NCI-H345 (cell line): ENCODE measurements at places on chromosomes 6 and 20.
A peak's percentile ranks its signal among the peaks of the same experiment; 100 is the strongest.

GRCh38 chr20:53569606-53570307 is 23.9 kb downstream of the ZNF217 start:
- DNase-seq: no peak

DNA sequence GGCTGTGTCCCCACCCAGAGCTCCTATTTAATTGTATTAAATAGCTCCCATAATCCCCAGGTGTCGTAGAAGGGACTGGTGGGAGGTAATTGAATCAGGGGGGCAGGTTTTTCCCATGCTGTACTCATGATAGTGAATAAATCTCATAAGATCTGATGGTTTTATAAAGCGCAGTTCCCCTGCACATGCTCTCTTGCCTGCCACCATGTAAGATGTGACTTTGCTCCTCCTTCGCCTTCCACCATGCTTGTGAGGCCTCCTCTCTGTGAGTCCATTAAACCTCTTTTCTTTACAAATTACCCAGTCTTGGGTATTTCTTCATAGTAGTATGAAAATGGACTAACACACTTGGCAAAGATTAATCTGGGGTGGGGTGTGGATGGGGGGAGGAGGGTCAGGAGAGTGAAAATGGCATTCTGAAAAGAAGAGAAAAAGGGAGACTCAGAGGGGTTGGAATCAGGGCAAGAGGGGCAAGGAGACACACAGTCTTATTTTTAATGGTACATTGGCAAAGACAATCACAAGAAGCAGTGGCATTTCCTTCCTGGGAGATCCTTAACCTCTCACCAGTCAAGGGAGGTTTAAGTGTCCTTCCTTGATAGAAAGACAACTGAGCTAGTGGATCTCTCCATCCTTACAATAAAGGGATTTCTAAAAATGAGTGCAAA is 37.5 kb upstream of the NOX3 start:
- no peak for DNase-seq

- DNase-seq: peak; percentile 32
These were observed 1.1 kb upstream of the GRM1 start for GRCh38 chr6:146027586-146028251.

- no peak for DNase-seq
These were observed 140.2 kb downstream of the CD164 start for GRCh38 chr6:109242029-109242428.

DNA sequence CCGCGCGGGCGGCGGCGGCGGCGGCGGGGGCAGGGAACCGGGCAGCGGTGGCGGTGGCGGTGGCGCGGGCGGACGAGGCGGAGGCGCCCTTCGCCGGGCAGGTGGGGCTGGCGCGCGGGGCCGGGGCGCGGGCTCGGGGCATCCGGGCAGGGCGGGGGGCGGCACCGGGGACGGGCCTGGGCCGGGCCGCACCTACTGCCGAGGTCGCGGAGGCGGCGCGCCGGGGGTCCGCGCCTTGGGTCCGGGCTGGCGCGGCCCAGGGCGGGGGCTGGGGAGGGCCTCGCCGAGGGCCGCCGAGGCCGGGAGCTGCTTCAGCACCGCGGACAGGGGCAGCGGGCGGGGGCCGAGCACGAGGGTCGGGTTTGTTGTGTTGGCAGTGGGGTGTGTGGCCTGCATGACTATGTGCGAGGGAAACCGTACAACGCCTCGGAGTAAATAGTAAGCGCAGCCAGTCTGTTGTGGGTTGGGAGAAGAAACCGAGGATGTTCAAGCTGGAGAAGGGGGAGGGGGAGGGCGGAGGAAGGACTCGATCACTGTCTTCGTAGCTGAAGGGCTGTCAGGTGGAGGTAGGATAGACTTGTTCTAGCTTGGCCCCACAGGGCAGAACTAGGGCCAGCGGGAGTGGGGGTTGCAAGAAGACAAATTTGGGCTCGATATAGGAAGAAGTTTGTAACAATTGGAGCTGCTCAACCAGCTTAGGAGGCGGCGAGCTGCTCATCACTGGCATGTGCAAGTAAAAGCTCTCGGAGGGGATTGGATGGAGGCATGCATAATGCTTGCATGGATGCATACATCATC is 593 bp downstream of the MMP24 start:
- peak; percentile 59 for DNase-seq

GRCh38 chr20:57579898-57580447 is 19.1 kb downstream of the PCK1 start:
- no peak for DNase-seq

DNA sequence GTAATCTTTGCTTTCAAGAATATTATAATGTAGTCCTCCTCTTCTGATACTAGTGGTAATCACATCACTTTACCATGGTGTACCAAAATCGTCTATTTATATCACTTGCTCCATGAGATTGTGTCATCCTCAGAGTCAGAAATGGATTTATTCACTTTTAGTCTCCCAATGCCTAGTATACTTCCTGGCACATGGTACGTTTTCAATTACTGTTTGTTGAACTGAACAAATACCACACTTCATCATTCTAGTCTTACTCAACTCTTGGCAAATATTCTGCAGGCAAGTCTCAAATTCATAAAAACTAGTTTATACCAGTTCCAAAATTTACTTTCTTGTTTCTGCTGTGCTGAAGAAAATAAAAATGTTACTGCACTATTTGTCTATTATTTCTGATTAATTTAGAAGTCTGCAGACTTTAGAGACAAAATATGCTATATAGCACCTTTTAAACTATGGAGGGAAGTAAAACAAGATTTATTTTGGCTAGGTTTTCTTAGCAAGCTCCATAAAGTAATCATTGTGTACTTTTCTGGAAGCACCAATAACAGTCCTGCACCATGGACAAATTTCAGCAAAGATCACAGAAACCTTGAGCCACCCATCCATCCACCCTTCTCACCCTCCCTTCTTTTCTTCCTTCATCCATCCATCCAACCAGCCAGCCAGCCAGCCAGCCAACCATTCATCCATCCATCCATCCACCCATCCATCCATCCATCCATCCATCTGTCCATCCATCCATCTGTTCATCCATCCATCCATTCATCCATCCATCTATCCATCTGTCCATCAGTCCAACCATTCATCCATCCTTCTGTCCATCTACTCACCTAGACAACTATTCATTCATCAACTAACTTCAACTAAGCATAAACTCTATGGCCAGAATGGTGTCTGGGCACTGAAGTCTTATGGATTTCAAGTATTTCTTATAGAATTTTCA is 102.1 kb upstream of the STMND1 start:
- DNase-seq: no peak

DNA sequence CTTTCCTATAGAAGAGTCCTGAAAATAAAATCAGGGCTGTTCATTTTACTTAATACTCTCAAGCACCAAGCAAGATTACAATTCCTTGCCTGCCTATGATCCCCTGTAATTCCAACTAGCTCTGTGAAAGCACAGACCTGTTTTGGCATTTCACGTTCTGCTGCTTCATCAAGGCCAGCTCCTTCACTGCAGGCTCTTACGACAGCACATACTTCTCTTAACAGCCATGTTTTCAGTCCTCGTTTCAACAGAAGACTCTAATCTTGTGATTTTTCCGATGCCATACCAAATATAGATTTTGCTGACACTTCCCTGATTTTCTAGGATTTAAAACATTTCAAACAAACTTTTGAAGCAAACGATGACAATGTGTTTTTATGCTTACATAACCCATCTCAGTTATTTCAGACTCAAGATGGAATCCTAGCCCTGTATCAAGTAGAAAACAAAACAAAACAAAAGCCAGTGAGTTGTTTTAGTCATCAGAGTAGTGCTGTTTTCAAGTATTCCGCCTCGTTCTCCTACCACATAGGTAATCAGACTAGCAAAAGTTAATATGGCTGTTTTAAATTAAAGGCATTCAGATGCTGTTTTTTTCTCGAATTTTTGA is 616.5 kb upstream of the CITED2 start:
- no peak for DNase-seq

DNA sequence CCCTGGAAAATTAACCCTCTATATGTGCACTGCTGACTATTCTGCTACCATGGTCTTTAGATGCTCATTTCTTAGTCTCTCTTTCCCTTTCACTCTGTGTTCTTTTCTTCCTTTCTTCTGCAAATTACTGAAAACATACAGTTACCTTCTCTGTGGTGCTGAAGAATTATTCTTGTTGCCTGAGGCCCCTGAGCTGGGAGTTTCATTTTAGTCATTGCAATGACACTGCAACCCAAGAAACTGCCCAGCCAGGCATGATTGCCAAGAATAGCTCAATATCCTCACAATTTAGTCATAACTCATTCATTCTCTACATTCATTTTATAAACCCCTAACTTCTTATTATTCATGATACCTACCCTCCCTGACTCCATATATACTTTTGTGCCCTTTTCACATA is 245.8 kb upstream of the RAB32 start:
- no peak for DNase-seq

- DNase-seq: no peak
These were observed 24.8 kb downstream of the ZNF311 start for GRCh38 chr6:28980137-28980851.

DNA sequence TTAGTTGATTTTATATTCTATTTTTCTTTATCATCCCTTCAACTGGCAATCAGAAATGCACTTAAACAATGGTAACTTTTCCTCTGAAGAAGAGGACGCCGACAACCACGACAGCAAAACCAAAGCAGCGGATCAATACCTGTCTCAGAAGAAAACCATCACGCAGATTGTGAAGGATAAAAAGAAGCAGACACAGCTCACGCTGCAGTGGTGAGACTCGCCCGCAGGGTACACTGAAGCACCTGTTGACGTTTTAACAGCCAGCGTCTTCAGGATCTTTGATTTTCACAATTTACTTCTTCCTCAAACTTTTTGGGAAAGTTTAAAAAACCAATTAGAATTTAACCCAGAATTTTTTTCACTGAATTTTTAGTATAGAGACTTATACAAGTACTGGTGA is 701 bp downstream of the RFX6 start:
- no peak for DNase-seq

GRCh38 chr6:3683331-3683730 is 68.2 kb downstream of the PXDC1 start:
- DNase-seq: no peak

- peak; percentile 26 for DNase-seq
These were observed 130.6 kb upstream of the C6orf118 start for GRCh38 chr6:165439928-165440554.

GRCh38 chr6:41298785-41299502 is 12.5 kb upstream of the TREM1 start:
- no peak for DNase-seq

GRCh38 chr20:61848851-61849250 is 216.8 kb downstream of the TAF4 start:
- no peak for DNase-seq

DNA sequence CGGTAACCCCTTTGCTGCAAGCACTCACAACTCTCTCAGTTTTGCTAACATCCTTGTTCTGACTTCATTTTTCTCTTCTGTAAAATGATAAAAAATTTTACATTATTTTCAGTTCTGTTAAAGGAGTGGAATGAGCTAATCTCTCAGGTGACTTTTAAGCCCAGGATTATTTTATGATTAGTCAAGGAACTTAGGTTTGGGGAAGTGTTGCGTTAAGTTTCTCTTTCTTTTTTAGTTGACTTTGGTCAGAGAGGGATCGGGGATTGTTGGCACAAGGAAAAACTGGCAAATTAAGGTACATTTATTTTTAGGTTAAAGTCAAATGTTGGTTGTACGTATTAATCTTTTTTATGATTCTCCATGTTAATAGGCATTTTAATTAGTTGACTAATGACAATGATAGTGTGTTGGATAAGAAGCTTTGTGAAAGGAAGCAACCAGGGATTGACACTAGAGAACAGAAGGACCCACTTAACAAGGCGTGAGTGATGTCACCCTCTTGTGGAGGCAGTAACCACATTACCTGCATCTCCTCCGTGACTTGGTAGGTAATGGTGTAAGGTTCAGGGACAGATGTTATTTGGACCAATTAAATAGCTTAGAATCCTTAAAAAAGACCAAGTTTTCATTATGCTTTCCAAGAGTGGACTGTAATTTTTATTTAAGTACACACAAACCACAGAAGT is 31.6 kb downstream of the CD83 start:
- no peak for DNase-seq
